Mammary epithelial cell (primary cell): ENCODE measurements at places on chromosomes 7 and 10. TPM values are rescaled to one million over a fixed set of nuclear protein-coding genes. Genes with fewer than 3 reads are reported as not detected.

- no peak for DNase-seq
Observed at GRCh38 chr10:14560791-14561765, 213.6 kb downstream of the FAM107B start.

GRCh38 chr7:106277976-106278375 is 6.8 kb downstream of the NAMPT start:
- no peak for DNase-seq

GRCh38 chr10:71939861-71940474 is 24.2 kb upstream of the CHST3 start:
- DNase-seq, result no peak

DNA sequence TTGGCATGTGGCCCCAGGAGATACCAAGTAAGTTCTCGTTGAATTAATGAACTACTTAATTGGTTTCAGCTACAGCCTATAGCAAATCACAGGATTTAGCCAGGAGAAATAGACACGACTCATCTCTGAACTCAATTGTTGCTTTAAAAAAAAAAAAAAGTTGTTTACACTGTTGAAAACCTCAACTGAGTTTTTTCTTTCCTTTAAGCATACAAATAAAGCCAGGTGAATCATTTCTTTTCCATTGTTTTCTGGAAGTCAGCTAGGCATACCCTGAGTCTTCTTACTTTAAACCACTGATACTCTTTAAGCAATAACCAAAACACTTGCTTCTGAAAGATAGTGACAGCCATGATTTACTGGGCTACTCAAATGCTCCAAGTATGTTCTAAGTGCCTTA is 755 bp downstream of the FRMPD2 start:
- DNase-seq, result no peak

- peak; percentile 84 for DNase-seq
Observed at GRCh38 chr10:92822060-92822634, 26.2 kb upstream of the EXOC6 start.

GRCh38 chr10:52879091-52879807 is 106.7 kb upstream of the MBL2 start:
- no peak for DNase-seq

The SLC18A2 gene
- not detected for polyA plus RNA-seq

The HIBADH gene
- 37.6 TPM for polyA plus RNA-seq

The TMEM229A gene
- polyA plus RNA-seq, result not detected
